ENCODE measurements at places on chromosomes 6 and 20.

DNA sequence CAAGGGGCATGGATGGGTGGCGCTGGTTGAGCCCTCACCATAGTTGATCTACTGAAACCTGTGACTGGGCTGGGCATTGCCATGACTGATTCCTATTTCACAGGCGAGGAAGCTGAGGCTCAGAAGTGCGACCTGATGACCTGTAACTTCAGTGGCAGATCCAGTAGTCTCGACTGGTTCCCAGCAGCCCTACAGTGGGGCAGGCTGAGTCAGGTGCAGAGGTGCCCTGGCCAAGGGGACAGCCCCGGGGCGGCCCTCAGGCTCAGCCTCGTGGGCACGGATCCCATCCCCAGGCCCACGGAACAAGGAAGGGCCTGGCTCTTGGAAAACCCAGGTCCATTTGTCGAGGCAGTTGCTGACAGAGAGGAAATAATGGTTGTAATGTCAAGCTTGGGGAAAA lies 283.0 kb downstream of the CDH4 start:
- no peak for DNase-seq

DNA sequence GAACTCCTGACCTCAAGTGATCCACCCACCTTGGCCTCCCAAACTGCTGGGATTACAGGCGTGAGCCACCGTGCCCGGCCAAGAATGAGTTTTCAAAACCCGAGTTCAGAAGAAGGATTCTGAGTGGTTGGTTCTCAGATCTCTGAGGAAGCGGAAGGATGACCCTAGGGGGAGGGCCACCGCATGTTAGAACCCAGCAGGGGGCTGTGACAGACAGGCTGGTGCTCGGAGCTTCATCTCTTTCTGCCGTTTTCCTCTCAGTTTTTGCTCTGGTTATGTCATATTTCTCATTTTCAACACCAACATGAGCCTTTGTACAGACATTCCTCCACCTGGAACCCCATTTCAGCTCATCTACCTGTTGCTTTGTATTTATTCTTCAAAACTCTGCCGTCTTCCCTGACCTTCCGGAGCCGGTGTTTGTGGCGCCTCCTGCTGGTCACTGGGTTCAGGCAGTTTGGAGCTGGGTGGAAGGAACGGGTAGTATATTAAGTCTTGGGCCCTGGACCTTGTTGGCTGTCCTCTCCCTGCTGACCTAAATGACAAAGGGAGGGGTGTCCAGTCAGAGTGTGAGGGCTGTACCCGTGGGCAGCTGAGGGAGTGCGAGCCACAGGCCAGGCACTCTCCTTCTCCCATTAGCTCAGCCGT lies at the start of gene DEFB123:
DEFB123 (plus strand) TSS at position 621 of the 648 bp plus-strand sequence. CDS start 67 bp downstream, outside the sequence.
- no peak for DNase-seq

- no peak for DNase-seq
Observed at GRCh38 chr6:130129762-130130246, 92.9 kb downstream of the SAMD3 start.

- no peak for DNase-seq
Observed at GRCh38 chr6:111154981-111155380, 67.7 kb downstream of the SLC16A10 start.

Measured in CD4-positive, alpha-beta T cell treated with Interferon alpha-2 for 1 hour (primary cell).